ENCODE measurements at places on chromosomes 3 and 15.
A peak's percentile ranks its signal among the peaks of the same experiment; 100 is the strongest.

DNA sequence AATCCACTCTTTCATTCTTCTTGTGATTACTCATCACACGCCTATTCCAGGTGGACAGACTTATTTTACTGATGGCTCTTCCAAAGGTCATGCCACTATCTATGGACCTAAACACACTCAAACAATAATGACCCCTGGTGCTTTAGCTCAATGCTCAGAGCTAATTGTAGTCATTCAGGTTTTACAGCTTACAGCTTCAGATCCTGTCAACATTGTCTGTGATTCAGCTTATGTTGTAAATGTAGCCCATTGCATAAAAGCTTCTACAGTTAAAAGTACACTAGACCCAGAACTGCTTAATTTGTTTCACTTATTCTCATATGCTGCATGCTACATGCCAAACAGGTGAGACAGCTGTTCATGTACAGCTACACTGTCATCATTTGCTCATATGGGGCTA lies 49.2 kb downstream of the LSM3 start:
- no peak for DNase-seq

DNA sequence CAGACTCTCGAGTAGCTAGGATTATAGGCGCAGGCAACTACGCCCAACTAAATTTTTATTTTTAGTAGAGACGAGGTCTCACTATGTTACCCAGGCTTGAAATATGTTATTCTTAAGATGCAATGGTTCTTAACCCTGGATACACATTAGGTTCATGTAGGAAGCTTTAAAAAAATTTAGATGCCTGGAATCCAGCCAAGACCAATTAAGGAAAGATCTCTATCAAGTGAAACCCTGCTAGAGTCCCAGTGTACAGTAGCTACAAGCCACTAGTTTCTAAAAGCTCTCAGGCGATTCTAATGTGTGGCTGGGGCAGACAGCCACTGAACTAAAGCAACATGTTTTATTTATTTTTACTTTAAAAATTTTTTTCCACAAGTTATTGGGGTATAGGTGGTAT lies 33.2 kb downstream of the TRIM69 start:
- no peak for DNase-seq

- DNase-seq: no peak
Measured at GRCh38 chr15:73345658-73346057, 23.1 kb downstream of the HCN4 start.

GRCh38 chr3:96101006-96101560 lies 713.3 kb upstream of the EPHA6 start:
- no peak for DNase-seq

- peak; percentile 62 for DNase-seq
Measured at GRCh38 chr3:128800241-128801187, 74.5 kb downstream of the RAB7A start.

- no peak for DNase-seq
Measured at GRCh38 chr15:25410649-25411048, 28.2 kb downstream of the UBE3A start.

DNA sequence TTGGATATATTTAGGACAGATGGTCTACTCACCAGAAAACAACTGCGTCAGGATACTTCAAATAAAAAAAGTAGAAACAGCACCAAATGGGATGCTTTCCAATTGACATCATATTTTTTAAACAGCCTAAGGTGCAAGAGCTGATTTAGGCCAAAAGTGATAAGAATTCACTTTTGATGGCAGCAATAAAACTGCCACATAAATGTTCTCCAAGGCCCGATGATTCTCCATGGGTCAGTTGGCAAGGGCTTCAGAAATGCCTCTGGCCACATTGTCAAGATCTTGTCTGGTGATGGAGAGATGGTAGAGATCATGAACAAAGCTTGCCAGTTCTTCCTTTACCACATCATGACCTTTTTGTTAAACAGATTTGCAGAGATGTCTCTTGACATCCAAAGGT lies 38.9 kb downstream of the LDHAL6B start:
- no peak for DNase-seq

DNA sequence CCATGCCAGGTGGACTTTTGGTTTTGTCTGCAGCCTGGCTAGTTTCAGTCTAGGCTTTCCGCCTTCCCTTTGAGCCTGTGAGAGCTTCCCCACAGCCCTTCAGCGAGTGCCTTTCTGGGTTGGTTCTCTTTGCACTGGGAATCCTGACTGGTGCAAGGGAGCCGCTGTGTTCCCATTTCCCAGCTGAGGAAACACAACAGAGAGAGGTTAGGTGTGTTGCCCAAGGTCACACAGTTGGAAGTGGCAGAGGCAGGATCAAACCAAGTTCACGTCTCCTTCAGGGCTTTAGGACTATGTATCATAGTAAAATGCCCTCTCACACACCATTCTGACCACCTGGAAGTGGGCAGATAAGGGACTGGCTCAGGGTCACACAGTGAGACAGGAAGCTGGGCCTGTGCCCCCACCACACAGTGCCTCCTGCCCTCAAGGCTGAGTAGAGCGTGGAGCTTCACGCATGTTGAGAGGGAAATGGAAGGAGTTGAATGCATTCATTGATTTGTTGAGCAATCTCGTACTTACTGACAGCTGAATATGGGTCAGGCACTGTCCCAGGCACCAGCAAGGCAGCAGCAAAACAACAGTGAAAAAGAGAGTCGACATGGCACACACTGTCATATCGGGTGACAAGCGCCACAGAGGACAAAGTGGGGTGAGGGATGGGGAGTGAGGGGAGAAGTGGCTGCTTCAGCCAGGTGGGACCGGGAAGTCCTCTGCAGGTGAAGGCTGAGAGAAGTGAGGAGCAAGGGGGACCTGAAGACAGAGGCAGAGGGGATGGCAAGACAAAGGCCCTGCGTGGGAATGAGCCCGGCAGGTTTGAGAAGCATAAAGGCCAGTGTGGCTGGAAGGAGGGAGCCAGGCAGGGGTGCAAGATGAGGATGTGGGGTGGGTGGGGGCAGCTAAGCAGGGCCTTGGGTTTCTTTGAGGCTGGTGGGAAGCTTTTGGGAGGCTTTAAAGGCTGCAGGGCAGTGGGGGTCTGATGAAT lies 12.3 kb upstream of the ANPEP start:
- no peak for DNase-seq

DNA sequence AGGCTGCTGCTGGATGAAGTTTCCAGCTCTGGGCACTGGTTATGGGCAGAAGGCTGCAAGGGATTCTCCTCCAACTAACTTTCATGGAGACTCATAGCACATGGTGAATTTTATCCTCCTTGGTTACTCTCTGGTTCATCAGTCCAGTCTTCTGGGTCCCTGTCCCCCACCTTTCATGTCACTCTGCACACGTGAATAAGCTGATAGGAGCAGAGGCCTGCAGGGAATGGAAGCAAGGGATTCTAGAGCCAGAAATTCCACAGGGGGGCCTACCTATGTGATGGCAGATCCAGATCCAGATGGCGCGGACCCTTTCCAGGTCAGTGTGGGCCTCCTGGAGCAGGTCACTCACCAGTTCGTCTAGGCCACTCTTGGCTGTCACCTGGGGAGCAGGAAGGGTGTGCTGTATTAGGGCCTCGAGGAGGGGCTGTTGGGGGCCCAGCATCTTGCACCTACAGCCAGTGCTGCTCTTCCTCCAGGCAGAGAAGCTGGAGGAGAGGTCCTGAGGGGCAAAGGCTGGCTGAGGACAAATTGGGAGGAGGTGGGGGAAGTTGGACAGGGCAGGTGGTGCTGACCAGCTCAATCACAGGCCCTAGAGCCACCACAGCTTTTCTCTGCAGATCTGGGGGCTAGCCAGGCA lies 30.2 kb downstream of the KY start:
- no peak for DNase-seq

GRCh38 chr15:43508991-43509659 lies 8.3 kb upstream of the MAP1A start:
- DNase-seq: no peak

DNA sequence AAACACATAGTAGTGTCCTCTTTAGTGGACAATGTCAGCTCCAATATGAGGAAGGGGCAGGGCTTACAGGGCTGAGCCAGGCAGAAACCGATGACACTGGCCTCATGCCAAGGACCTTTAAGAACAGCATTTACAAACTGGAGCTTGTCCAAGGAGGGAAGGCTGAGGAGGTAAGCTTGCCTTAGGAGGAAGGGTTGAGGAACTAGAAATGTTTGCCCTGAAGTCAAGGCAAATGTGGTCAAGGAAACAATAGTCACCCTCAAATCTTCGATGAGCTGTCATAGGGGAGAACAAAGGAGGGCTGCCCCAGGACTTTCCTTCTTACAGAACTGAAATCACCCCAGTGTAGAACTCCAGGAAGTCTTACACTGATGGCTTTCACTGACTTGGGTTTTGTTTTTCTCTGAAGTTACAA lies 136.4 kb downstream of the LIPC start:
- DNase-seq: no peak

Data from stimulated activated CD4-positive, alpha-beta T cell treated with anti-CD3 and anti-CD28 coated beads, Interleukin-12 subunit alpha, Interleukin-12 subunit beta, amount 100 ng/mL, for 24 hours (primary cell).